NCI-H510A treated with DMSO at 0.1 percent for 48 hours (cell line): ENCODE measurements at places on chromosomes 7 and 10.

- no peak for DNase-seq
These were observed 7.9 kb upstream of the ZNF22 start for GRCh38 chr10:44992732-44993225.

GRCh38 chr10:11863353-11864109, 40.4 kb downstream of the PROSER2 start:
- no peak for DNase-seq

GRCh38 chr10:128062881-128063563, 63.2 kb downstream of the MKI67 start:
- no peak for DNase-seq

DNA sequence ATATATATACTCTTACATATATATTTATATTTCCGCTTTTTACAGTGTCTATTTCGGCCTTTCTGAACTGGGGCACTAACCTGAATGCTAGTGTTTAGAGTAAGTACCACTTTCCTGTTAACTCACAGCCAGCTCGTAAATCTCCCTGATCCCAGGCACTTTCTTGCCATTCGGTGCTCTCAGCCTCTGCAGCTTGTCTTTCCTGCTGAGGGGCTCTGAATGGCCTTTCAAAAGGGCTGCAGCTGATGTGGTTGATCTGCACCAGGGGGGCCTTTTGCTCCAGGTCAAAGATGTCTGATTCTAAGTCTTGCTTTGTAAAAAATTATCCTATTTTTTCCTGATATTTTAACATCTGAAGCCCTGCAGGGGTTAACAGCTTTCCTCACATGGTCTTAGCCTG, 25.5 kb upstream of the HPS1 start:
- no peak for DNase-seq

DNA sequence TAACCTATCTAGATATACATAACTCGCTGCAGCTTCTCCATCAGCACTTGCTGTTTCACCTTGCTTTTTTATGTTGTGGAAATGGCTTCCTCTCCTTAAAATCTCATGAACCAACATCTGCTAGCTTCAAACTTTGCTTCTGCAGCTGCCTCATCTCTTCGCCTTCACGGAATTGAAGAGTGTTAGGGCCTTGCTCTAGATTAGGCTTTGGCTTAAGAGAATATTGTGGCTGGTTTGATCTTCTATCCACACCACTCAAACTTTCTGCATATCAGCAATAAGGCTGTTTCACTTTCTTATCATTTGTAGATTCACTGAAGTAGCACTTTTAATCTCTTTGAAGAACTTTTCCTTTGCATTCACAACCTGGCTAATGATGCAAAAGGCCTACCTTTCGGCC, 49.2 kb upstream of the AGR3 start:
- no peak for DNase-seq

- no peak for DNase-seq
These were observed 80.2 kb downstream of the RNF216 start for GRCh38 chr7:5701085-5701914.

- no peak for DNase-seq
These were observed 47.7 kb downstream of the HHEX start for GRCh38 chr10:92737484-92737883.

DNA sequence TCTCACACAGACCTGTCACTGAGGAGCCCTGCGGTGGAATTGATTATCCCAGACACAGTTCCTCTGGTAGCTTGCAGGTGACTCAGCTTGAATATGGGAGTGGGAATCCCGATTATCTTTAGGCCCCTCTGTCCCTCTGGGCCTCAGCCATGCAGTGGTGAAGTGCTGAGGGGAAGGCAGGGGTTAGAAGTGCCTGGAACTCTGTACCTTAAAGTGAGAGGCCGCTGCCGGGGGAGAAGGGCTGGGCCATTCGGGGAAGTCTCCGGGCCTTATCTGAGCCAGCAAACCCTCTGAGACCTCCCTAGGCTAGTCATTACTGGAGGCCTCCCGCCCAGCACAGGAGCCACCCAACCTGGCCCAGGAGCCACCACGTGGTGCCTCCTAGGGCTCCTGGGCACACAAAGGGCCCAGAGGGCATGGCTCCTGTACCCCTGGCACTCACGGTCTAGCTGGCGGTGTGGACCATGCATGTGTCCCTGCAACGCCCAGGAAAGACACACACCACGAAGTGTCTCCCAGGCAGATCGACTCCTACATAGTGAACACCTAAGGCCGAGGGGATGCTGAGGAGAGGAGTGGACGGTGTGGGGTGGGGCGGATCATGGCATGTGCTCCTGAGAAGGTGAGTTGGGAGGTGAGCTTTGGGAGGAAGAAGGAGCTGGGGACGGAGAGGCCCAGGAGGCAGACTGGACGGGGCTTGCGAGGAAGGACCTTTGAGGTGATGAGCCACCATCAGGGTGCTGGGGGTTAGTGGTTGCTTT, 56.2 kb downstream of the HK1 start:
- no peak for DNase-seq

- DNase-seq, result peak; percentile 25
These were observed 78.3 kb upstream of the SLC26A5 start for GRCh38 chr7:103524042-103524907.

DNA sequence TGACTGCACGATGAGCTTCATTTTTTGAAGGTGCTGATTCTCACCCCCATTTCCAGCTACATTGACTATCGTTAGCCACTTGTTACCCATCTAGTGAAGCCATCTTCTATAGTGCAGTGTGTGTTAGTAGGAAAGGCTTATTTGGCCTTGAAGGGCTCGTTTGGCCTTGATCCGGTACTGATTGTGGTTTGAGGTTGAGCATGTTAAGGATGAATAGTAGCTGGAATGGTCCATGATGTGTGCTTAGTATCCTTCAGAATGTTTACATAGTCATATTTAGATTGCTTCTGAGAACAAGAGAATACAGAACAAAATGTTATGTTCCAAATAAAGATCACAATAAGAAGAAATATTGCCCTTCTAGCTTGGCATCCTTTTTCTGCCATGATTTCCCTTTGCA, 591.5 kb downstream of the AUTS2 start:
- no peak for DNase-seq

GRCh38 chr7:117061751-117062150, 108.5 kb downstream of the ST7 start:
- no peak for DNase-seq

DNA sequence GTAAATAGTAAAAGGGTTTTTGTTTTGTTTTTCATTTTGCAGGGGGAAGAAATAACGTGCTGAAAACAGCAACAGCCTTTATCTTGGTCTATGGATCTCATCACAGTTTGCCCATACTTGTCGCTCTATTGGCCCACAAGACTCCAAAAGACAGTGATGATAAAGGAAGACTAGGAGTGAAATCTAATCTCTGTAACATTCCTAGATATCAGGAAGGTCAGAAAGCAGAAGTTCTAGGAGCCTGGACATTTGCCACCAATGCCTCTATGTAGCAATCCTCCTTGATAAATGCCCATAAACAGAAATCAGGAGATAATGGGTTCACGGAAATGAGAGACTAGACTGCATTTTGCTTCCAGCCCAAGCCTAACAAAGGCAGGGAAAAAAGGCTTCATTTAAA, 8.9 kb downstream of the CUBN start:
- DNase-seq, result no peak

GRCh38 chr10:28842321-28842720, 165.0 kb downstream of the BAMBI start:
- no peak for DNase-seq

DNA sequence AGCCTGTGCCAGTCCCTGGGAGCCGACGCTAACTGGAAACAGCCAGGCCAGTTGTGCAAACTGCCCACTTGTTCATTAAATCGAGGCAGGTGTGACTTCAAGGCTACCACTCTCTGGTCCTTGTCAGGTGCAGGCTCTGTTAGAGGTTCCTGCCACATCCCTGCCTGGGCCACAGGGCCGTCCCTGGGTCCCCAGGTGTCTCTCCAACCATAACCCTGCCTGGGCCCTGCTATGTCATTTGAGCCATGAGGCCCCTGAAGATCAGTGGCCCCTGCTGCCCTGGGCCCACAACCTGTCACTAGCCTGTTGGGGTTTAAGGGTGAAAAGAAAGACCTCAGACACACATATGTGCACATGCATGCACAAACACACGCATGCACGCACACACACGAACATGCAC, 326.9 kb downstream of the TNS3 start:
- no peak for DNase-seq

DNA sequence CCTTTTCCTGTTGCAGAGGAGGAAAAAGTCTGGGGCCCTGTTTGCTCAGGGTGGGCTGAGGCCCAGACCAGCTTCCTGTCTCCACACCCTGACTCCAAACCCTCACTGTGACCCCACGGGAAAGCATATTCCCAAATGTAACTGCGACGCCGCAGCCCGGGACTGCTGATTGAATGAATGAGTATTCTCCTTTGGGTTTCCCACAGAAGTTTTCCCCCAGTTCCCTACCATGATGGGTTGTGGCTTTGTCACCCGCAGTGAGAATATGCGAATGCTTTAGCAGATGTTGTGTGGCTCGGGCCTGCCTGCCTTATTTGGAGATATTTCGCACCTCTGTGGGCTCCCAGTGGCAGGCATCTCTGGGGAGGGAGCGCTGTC, 50.6 kb downstream of the MGMT start:
- DNase-seq, result no peak

- DNase-seq, result no peak
These were observed 16.2 kb downstream of the PIP start for GRCh38 chr7:143148050-143148449.

DNA sequence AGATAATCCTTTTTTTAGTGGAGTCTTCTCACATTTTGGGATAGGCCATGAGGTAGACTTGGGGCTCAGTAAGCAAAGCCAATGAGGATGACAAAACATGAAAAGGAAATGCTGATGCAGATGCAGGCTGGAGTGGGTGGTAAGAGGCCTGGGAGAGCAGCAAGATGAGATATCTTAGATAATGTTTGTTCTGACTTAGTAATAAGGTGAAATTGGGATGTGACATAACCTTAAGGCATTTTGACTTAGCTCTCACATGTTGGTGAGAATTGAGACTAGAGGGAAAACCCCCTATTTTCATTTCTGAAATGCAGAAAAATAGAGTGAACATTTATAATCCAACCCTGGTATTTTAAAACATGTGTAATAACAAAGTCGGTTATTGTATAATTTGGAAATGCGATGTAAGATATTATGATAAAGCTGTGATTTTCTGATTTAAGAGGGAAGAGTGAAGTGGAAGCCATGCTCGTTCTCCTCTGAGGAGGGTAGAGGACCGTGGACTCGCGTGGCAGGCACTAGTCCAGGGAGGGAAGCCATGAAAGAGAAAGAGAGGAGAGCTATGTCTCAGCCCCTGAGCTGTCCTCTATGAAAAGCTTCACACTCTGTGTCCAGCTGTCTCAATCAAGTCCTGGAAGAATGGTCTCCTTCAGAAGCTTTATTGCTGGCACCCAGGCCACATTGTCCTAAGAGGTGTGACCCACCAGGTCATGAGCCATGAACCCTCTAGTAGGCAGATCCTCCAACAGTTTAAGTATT, 57.3 kb downstream of the ST7 start:
- no peak for DNase-seq

GRCh38 chr7:104175361-104175984, 32.3 kb downstream of the ORC5 start:
- no peak for DNase-seq

DNA sequence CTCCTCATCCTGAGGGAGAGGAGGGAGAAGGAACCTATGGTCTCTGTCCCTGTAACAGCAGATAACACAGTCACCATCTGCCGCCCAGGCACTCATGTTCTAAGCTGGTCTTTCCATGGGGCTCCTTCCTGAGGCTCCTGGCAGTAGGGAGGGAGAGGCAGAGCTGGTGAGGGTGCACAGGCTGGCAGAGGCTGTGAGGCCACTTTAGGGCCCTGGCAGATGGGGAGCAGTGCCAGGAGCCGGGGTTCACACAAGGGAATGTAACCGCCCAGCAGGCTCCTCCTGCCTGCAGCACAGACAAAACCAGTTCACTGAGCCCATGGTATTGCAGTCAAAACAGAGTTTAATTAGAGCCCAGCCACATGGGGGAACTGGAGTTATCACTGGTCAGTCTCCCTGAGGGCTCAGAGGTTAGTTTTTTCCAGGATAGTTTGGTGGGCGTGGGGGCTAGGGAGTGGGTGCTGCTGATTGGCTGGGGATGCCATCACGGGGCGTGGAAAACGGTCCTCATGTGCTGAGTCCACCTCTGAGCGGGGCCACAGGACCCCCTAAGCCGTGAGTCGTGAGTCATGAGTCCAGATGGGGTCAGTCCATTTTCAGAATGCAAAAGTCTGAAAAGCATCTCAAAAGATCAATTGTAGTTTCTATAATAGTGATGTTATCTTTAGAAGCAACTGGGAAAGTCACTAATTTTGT, 499.3 kb upstream of the FOXK1 start:
- no peak for DNase-seq

- no peak for DNase-seq
These were observed 20.3 kb downstream of the AASS start for GRCh38 chr7:122123746-122124145.

DNA sequence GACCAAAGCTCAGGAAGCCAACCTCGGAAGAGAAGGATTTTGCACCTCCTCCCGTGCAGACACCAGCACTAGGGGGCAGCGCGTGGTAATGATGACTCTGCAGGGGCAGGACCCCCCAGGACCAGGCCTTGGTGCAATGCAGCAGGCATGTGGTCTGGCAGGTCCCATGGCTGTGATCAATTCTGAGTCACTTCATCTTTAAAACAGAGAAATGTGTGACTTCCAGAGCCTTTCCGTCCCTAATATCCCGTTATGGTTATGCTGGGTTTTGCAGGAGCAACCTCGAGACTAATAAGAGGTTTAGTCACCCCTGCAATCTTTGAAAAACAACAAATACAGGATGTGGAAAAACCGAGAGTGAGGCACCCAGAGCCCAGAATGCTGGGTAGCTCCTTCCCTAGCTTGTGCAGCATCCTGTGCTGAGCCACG, 30.2 kb upstream of the GJD4 start:
- DNase-seq, result no peak

DNA sequence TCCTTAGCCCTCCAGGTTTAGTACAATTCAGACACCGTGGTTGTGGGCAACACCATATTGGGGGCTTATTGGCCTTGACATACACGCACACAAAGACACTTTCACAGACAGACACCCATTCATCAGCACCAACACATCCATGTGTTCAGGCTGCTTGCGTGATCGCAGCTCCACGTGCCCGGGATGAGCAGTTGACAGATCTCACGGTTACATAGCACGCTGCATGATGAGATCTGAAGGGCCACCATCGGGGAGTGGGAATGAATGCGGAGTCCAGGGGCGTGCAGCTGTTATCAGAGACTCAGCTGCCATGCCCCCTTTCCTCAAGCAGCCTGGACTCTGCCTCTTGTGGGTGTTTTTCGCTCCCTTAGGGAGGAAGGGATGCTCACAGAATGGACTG, 285.2 kb downstream of the USP6NL start:
- DNase-seq, result no peak

GRCh38 chr10:35789996-35790395, 147.9 kb upstream of the FZD8 start:
- no peak for DNase-seq

- DNase-seq, result no peak
These were observed 29.8 kb downstream of the PFKP start for GRCh38 chr10:3097160-3097559.

DNA sequence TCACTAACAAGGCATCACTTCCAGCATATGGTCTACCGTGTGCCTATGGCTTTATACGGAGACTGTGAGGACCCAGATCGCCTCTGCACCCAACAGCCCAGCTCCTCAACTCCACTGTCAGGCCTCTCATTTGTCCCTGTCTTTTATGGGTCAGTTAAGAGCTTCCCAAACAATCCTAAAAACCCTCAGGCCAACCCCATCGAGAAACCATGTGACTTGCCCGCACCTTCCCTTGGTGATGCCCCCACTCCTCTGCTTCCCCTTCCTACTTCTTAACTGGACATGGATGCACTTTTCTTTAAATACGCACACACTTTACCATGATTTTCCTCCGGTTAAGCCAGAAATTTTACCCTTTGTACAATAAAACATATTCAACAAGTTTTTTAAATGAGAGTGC, 46.8 kb downstream of the BAIAP2L1 start:
- no peak for DNase-seq

- no peak for DNase-seq
These were observed 355.3 kb upstream of the GALNT17 start for GRCh38 chr7:70776627-70777101.
